ENCODE measurements at places on chromosomes 13 and 19.

DNA sequence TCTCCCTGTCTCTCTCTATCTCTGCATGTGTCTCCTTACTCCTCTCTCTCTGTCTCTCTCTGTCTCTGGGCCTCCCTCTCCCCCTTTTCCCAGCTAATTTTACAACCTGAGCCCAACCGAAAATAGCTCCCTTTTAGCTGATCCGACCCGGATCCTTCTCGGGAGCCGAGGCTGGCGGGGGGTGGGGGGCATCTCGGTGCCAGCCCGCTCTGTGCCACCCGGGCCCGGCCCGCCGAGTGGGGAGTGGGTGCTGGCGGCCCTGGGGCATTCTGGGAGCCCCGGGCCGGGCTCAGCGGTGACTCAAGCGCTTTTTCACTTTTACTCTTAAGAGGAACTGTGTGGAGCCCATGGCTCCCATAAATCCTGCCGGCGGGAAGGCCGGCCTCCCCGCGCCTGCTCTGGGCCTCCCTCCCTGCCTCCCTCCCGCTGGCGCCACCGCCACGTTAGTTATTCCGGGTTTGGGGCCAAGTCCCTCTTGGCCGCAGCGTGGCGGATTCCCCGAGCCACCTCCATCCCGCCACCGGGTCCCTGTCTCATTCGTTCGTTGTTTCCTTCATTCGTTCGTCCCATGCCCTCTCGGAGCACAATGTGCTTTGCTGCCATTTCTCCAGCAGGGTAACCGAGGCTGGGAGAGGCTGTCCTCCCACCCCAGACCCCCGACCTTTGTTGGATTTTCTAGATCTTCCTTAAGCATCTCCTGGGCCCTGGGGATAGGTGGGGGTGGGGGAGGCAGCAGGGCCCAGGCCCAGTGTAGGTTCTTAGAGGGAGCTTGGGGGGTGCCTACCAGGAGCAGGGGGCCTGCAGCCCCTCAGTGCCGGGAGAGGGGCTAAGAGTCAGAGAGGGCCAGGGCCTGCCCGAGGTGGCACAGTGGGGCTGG is 3.2 kb downstream of the NFIC start:
- DNase-seq, result no peak

- no peak for DNase-seq
Observed at GRCh38 chr13:109254274-109254673, 532.1 kb downstream of the IRS2 start.

GRCh38 chr13:59392328-59392727 is 771.4 kb downstream of the DIAPH3 start:
- DNase-seq, result no peak

GRCh38 chr13:77807431-77808135 is 110.1 kb downstream of the SLAIN1 start:
- no peak for DNase-seq

DNA sequence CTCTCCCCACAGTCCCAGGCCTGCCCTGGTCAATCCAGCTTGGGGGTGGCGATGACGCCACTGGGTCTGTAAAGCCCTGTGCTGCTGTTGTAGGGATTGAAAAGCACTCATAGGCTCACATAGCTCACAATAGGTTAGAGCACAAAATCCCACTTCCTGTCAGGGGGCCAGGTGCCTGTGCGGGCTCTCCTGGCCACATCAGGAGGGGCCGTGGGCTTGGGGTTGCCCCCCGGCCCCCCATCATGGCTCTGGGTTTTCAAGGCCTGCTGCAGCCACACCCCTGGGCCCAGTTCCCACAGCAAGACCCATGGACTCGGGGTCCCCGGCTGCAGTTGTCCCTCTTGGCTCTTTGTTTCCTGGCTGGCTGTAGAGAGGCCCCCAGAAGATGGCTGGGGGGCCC is 62.9 kb downstream of the SMARCA4 start:
- no peak for DNase-seq

DNA sequence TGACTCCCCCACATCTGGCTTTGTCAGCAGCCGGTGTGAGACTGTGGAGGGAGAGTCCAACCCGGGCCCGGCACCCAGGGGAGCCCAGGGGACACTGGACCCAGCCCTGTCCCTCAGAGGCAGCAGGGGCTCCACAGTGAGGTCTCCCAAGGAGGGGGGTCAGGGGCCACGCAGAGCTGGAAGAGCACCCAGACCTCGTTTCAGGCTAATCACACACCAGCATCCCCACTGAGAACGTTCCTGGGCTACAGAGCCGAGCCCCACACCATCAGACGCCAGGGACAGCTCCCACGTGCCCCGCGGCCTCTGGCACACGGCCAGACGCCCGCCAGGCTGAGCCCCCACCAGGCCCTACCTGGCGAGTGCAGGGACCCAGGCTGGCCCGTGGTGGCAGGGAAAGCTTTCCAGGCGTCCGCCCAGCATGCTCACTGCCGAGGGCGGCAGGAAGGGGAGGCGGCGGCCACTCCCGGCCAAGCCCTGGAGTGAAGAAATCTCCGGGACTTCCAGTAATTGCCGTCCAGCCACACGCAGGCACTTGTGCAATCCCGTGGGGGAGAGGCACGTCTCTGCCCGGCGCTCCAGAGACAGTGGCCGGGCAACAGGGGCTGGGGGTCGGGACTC is 19.2 kb downstream of the SBNO2 start:
- peak; percentile 84 for DNase-seq

- no peak for DNase-seq
Observed at GRCh38 chr13:111387945-111388600, 67.6 kb downstream of the TEX29 start.

DNA sequence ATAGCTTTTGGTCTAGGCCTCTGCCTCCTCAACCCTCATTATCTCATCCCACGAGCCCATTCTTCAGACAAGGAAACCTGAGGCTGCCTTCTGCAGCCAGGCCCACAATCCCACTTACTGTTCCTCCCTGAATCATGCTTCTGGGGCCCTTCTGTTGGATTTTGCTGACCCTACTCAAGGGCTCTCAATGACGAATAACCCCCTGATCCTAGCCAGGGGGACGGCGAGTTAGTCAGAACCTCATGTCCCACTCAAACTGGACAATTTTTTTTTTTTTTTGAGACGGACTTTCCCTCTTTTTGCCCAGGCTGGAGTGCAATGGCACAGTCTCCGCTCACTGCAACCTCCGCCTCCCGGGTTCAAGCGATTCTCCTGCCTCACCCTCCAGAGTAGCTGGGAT is 2.0 kb downstream of the CGB3 start:
- no peak for DNase-seq

GRCh38 chr13:99357941-99358340 is 50.7 kb upstream of the GPR183 start:
- no peak for DNase-seq

DNA sequence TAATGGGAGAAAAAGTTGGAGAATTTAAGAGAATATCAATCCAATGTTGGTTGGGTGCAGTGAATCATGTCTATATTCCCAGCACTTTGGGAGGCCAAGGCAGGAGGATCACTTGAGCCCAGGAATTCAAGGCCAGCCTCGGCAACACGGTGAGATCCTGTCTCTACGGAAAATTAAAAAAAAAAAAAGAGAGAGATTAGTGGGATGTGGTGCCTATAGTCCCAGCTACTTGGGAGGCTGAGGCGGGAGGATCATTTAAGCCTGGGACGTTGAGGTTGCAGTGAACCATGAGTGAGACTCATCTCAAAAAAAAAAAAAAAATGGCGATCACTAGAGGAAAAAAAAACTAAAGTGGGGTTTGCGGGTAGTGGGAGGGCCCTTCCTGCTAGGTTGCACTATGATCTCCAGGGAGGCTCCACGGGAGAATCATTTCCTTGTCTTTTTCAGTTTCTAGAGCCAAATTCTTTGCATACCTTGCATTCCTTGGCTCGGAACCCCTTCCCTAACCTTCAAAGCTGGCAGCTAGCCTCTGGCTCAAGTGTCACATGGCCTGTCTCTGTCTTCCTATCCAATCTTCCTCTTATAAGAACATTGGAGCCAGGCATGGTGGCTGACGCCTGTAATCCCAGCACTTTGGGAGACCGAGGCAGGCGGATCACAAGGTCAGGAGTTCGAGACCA is 5.8 kb upstream of the ERCC2 start:
- peak; percentile 82 for DNase-seq

- DNase-seq, result no peak
Observed at GRCh38 chr13:113973218-113974164, at the start of gene C13orf46. Gene C13orf46, minus strand, starts transcription at chr13:113974076. Its CDS starts 79 bp downstream, at chr13:113973997.

- DNase-seq, result no peak
Observed at GRCh38 chr13:87622971-87623370, 48.2 kb upstream of the SLITRK5 start.

DNA sequence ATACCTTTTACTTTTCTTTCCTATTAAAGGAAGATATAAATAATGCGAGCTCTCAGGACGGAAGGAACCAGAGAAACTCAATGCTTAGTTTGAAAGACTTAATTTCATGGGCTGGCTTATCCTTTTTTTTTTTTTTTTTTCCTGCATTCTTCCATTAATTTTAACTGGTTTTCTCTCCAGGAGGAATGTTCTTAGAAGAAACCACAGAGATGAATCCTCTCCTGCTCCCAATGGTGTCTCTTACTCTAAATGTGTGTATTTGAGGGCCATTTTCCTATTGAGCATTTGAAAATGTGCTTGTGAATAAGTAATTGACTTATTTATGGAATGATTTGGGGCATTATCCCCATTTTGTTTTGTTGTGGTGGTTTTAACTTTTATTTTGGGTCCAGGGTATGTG is 494.9 kb downstream of the FOXO1 start:
- no peak for DNase-seq

- peak; percentile 75 for DNase-seq
Observed at GRCh38 chr19:38684078-38684861, 36.8 kb downstream of the ACTN4 start.

DNA sequence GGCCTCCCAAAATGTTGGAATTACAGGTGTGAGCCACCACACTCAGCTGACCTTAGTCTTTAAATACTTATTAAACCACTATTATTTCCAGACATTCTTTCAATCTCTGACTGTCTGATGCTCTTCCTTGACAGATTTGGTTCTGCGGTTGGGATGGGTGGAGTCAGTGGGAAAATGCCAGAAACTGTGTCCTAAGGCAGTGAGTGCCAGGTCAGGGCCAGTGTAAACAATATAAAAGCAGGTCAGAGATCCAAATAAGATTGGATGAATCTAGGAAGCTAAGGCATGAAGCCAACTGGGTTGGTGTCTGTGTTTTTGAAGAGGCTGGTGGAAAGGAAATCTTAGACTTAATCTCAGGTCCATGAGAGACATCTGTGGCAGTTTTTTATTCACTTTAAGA is 74.7 kb downstream of the KLF5 start:
- no peak for DNase-seq

- DNase-seq, result no peak
Observed at GRCh38 chr19:28603453-28603852, 609.5 kb downstream of the UQCRFS1 start.

GRCh38 chr13:39820606-39821005 is 165.1 kb downstream of the COG6 start:
- no peak for DNase-seq

DNA sequence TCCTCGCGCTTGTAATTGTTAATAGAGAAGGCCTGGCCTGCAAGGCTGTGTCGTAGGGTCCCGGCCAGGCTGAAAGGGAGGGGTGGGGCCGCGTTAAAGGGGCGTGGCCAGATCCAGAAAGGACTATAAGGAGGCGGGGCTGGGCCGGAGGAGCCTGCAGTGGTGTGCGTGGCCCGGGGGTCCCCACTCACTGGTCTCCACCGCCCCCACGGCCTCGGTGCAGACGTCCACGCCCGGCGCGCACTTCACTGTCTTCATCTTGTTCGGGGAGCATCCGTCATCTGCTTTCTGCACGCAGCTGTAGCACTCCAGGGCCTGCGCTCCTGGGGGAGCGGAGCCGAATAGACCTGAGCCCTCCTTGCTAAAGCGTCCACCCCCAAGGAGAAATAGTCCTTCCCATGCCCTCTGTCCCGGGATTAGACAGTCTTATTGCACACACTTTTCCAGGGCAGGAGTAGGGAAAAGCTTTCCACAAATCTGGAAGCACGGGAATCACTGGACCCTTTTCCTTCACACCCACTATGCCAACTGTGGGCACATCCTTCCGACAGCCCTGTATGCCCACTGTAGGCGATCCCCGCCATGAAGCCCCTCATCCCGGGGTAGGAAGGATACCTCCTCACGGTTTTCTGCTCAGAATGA is 1.2 kb downstream of the LYPD3 start:
- DNase-seq, result no peak

DNA sequence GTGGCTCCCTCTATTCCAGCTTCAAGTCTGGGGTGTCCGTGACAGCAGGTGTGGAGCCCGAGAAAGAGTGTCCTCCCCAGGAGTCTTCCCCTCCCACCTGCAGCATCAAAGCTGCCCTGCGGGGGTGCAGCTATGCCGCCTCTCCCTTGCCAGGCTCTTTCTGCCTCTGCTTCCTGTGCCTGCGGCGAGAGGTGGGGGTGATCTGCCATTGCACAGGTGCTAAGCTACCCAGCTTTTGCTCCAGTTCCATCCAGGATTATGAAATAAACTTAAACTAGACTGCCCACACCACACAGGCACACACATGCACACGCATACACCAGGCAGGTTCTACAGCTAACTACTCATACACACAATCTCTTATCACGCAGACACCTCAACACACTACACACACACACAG is 104.7 kb upstream of the CLDN10 start:
- no peak for DNase-seq

DNA sequence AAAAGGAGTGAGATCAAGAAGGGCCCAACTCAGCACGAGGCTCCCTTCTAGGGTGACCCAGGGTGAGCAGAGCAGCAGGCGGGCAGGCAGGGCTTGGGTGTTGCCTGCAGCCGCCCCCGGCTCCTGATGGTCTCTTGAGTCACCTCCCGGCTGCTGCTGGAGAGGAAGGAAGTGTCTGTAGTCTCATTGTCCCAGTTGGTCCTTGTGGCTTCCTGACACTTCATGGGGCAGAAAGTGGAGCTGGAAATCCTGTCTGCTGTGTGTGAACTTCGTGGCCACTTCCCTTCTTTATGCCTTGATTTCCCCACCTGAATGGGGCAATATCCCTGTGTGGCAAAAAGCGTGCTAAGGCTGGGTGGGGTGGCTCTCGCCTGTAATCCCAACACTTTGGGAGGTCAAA is 2.5 kb downstream of the MAP1S start:
- DNase-seq, result no peak

GRCh38 chr19:41320185-41320518 is 10.2 kb downstream of the CCDC97 start:
- DNase-seq, result no peak

- DNase-seq, result no peak
Observed at GRCh38 chr13:97339988-97340749, 93.8 kb upstream of the RAP2A start.

GRCh38 chr19:29445246-29445645 is 80.5 kb upstream of the VSTM2B start:
- DNase-seq, result no peak

GRCh38 chr13:113862931-113863523 is 849 bp downstream of the GAS6 start:
- DNase-seq, result no peak

DNA sequence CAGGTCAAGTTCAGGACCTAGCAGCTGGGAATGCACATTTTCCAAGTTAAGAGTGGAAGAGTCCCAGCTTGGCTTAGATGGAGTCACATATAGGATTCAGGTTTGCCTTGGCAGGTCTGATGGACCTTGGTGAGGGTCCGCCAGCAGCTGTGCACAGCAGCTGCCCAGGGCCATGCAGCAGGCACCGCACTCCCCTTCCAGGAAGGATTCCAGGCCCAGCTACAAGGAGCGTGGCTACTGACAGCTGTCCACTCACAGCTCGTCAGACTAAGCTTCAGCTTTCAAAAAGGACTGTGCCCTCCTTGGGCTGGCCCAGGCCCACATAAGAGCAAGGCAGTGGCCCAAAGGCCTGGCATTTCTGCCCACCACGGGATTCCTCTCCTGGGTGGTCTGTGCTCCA is 68.4 kb downstream of the ALOX5AP start:
- no peak for DNase-seq

- DNase-seq, result no peak
Observed at GRCh38 chr13:111005808-111006505, 91.1 kb upstream of the ANKRD10 start.

GRCh38 chr19:47230921-47231214 is at the start of gene BBC3:
Gene BBC3, minus strand, starts transcription at chr19:47231199. Its CDS starts 2,768 bp downstream, at chr19:47228431.
- DNase-seq, result no peak

Measured in AG09319 (cell line).